ENCODE measurements at places on chromosomes 11 and 22.

DNA sequence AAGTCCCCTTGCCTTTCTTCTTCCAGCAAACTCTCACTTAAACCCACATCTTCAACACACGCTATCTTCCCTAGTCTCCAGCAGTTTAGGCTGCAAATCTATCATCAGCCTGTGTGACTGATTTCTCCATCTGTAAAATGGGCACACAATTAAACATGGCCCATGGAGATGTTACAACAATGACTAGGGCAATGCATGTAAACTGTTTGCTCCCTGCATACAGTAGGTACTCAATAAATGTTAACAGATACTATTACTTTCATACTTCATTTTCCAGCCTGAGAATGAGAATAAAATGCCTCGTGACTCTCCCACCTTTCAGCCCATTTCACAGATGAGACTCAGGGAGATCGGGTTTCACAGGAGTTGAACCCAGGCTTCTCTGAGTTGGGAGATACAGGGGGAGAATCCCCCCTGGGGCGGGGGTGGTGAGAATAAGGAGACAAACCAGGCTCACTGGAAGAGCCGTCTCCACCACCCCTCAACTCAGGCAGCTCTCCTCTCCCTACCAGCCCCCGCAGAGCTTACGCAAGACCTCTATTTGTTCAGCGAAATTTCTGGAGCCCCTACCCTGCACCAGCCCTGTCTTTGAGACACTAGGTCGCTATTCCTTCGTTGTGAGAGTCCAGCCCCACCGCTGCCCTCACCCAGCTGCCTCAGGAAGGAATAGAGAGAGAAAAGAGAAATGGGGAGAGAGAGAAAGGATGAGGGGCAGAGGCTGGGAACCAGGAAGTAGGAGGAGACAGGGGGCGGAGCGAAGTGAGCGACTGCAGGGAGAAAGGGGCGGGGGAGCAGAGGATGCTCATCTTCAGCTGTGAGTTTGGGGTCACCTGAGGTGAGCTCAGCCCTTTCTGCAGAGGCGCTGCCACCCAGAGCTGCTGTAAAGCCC, 42.1 kb upstream of the KLHL35 start:
- DNase-seq = peak; percentile 71

DNA sequence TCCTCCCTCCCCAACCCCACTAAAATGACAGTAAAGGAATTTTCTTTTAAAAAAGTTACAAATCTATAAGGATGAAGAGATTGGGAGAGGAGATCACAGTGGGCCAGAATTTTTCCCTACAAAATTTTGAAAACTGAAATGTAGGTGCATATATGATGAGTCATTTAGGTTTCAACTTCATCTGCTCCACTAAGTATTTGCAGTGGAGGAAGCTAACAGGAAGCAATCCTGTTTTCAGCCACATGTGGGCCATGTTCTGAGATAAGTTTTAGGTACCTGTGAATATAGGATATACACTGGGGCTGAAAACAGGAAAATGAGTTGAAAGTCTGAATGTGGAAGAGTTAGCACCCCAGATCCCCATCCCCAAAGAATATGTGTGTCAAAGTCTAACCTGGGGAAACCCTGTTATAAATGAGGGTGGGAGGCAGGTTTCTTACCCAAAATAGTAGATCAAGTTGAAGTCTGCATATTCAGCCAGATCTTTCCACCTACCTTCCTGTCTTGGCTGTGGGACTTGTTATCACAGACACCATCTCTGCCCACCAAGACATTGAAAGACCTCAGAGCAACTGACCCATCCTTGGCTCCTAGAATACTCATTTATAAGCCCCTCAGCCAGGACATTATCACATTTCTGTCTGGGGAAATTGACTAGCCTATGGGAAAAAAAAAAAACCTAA, 87.3 kb downstream of the PACS1 start:
- DNase-seq = no peak

- DNase-seq = no peak
These were observed 52.9 kb downstream of the SGSM3 start for GRCh38 chr22:40423310-40423688.

DNA sequence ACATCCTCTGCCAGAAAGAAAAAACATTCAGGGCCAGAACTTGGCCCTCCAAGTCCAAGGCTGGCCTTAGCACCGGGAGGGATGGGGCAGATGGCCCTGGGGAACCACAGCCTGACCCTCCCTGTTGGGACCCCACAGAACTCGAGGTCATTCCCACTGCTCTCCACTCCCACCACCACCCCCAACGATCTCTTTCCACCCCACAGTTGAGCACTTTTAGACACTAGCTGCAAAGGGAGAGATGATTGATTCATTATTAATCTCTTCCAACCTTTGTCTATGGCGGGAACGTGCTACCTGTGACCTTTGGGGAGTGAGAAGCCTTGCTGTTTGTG, 869.7 kb downstream of the BRD1 start:
- no peak for DNase-seq

- no peak for DNase-seq
These were observed 60.8 kb downstream of the FAM76B start for GRCh38 chr11:95728790-95729189.

DNA sequence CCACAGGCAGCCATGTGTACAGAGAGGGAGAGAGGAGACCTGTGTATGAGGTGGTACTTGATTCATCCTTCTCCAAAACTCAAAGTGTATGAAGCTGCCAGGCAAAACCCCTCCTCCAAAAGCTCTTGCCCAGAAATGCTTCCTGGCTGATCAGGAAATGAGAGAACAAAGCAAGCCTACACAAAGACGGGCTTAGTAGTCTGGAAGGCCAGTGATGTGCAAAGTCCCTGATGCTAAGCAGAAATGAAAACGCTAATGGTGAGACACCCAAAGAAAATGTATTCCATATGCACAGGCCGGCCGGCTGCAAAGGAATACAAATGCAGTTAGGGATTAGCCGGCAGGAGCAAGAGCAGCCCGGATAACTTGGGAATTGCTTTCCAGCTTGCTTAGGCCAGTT, 234.9 kb upstream of the CADM1 start:
- no peak for DNase-seq

DNA sequence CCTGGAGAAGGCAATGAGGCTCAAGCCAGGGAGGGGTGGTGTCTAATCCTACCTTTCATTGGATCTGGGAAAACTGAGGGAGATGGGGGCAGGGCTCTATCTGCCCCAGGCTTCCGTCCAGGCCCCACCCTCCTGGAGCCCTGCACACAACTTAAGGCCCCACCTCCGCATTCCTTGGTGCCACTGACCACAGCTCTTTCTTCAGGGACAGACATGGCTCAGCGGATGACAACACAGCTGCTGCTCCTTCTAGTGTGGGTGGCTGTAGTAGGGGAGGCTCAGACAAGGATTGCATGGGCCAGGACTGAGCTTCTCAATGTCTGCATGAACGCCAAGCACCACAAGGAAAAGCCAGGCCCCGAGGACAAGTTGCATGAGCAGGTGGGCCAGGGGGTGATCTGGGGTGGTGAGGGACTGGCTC, at the start of gene FOLR1:
TSS of gene FOLR1 (plus strand) at position 180 of the 421 bp plus-strand sequence. CDS start at position 214, 34 bp downstream.
- no peak for DNase-seq

DNA sequence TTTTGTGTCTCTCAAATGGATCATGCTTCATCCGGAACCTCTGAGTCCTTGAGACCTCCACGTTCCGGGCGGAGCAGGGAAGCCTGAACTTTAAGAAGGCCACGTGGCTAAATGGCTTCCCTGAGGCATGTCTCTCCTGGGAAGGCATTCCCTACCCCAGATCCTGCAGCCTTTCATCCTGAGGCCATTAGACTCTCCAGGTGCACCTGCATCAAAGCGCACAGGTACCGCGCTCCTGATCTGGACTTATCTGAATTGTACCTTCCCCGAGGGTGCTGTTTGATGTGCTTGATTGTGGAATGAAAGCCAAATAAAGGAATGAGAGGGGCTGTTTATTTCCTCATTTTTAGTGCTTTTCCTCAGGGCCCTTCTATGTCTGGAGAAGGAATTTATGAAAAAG, 22.5 kb downstream of the C22orf31 start:
- DNase-seq = no peak

- DNase-seq = no peak
These were observed 276.1 kb downstream of the SBF2 start for GRCh38 chr11:10017911-10018310.

GRCh38 chr11:119028346-119029068, 2.2 kb downstream of the SLC37A4 start:
- no peak for DNase-seq

DNA sequence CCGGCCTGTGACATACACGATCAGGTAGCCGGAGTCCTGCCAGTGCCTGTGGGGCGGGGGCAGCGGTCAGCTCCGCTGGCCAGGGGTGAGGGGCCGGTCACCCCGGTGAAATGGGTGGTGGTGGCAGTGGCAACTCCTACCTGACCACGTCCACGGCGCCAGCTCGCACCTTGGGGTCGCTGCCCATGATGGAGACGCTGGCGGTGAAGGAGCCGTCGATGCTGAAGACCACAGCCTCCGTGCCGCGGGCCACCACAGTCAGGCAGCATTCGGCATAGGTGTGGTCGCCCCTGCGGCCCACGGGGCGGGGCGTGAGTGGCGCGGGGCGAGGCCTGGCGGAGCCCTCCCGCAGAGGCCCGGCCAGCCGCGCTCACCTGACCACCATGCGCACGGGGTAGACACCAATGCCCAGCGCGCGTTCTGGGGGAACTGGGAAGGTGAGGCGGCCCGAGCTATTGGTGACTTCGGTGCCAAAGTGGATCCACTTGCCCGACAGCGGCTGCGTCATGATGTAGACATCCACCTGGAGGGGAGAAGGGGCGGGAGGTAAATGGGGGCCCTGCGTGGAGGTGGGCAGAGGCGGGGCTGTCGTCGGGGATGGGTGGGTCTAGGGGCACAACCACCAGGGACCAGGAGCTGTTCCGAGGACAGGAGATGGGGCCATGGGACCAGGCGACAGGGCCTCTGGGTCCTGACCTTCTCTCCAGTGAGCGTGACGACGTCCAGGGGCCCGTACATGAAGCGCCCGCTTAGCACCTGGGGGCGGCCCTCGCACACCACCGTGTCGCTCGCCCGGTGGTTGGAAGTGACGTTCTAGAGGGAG, 10.9 kb downstream of the AIP start:
- no peak for DNase-seq

DNA sequence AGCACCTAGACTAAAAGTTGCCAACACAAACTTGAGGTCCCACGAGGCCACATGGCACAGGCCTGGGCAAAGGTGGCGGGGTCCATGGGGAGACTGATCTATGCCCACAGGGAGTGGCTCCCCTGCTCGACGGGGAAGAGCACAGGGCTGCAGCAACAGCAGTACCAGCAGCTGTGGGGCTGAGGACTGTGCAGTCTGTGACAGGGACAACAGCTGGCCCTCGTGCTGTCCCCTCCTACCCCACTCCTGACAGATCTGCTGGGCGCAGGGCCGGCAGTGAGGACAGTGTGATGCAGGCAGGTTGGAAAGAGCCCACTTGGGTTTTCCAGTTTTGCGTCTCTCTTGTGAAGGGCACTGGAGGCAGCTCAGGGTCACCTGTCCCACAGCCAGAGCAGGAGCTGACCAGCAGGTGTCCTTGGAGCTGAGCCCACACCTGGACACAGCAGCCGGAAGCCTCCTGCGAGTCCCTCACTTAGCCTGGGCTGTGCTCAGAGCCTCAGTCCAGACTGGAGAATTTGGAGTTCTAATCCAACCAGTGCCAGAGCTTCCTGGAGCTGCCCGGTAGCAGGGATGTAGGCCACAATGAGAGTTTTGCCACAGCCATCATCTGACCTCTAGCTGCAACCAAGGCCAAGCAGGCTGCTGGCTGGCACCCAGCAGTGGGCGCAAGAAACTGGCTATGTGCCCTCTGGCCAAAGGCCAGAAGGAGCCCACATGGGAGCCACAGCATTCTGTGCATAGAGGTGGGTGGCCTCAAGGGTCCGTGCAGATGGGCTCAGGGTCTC, 3.6 kb upstream of the GAS2L1 start:
- no peak for DNase-seq

GRCh38 chr11:63813563-63814382, 517 bp downstream of the SPINDOC start:
- peak; percentile 66 for DNase-seq

DNA sequence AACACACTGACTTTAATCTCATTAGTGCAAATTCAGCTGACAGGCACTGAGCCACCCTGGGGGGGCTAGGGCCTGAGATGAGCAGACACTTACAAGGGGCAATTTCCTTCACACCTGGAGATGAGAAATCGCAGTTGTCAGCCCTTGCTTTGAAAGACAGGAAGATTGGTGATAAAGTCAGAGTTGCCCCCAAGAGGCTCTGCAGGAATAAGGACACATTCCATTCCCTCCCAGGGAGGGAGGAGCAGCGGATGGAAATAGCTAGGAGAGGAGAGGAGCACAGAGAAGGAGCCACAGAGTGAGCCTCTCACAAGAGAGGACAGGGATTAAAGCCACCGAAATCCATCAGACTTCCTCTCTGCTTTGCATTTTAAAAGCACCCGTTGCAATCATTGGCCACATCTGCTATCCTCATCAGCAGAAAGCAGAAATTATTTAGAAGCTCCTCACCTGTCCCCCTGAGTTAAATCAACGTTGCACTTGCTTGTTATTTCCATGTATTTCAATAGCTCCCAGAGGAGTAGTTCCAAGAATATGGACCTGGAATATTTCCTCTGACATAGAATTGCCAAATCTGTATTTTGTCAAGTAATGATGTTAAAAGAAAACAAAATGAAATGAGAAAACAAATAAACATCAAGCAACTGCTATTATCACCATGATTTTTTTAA, 213.7 kb downstream of the BARX2 start:
- DNase-seq = no peak

DNA sequence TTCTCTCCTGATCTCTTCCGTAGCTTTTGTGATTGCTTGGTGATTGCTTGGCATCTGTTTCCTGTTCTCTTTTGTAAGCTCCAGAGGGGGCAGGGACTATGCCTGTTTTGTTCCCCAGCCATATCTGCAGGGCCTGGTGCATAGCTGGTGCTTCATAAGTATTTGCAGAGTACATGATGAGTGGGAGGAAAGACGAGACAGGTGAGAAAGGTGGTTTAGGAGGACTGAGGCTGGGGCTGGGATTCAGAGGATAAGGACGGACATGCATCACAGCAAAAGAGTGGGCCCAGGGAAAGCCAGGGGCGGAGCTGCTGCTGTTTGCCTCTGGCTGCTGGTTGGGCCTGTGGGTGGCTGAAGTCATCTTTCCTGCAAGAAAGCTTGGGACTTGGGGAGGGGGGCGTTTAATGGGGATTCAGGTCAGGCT, 62.4 kb downstream of the DSCAML1 start:
- DNase-seq = no peak

DNA sequence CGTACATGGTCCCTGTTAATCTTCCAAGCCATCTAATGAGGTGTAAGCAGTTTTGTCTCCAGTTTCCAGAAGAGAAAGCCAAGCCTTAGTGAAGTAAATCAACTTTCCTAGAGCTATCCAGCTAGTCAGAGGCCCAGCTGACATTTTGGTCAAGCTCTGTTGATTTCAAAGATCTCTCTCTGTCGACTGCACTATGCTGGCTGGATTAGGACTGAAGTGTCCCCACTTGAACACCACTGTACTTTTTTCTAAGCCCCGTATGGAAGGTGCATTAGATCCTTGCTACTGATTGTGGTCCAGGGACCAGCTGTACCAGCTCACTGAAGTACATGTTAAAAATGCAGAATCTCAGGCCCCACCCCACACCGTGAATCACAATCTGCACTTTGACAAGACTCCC, 176.5 kb upstream of the NAV2 start:
- no peak for DNase-seq

GRCh38 chr22:24486501-24486921, 8.6 kb upstream of the UPB1 start:
- no peak for DNase-seq

- DNase-seq = no peak
These were observed 140.3 kb downstream of the PKNOX2 start for GRCh38 chr11:125304876-125305275.

GRCh38 chr22:19783586-19784383, 23.2 kb downstream of the TBX1 start:
- no peak for DNase-seq

- no peak for DNase-seq
These were observed 28.6 kb upstream of the BID start for GRCh38 chr22:17802822-17803221.
